ENCODE measurements at places on chromosomes 11 and 22.
A peak's percentile ranks its signal among the peaks of the same experiment; 100 is the strongest.

DNA sequence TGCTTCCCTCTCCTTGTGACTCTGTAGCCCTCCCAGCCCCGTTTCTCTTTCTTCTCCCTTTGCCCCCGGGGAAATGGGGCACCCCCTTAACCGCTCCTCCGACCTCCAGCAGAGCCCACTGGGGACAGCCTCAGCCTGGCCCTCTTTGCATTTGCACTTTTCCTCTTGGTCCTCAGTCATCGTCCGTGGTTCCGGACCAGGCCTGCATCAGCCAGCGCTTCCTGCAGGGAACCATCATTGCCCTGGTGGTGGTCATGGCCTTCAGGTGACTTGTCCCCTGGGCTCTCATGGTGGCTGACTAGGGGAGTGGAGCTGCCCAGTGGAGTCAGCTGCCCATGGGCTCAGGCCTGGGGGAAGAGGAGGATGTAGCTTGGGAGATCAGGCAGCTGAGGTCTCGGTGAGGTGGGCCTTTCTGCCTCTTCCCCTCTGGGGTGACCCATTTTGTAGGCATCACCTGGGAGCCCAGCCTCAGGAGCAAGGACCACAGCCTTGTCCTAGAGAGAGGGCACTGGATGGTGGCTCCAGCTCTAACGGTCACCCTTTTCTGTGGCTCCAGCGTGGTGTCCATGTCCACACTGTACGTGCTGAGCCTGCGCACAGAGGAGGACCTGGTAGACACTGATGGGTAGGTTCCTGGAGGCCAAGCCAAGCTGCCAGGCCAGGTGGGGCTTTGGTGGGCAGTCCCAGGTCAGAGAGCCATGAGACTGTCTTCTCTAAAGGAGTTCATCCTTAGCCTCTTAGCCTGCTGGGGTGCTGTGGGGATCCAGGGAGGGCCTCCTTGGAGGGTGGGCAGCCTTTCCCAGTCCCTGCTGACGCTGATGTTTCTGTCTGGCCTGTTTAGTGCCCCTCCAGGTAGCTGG, 12.5 kb downstream of the TMEM258 start:
- H3K27ac ChIP-seq: peak overlapping the region; percentile 77
- peaks cover 36% of the 10 kb centered on the region for H3K36me3 ChIP-seq
- H3K4me3 ChIP-seq: no peak overlapping the region
- no peak for DNase-seq

- H3K27ac ChIP-seq: no peak overlapping the region
- H3K4me3 ChIP-seq: no peak overlapping the region
- no peak for DNase-seq
- no peaks in the 10 kb centered on the region for H3K4me1 ChIP-seq
- H3K27me3 ChIP-seq: no peaks in the 10 kb centered on the region
- no peaks in the 10 kb centered on the region for H3K36me3 ChIP-seq
Observed at GRCh38 chr11:100536979-100537378, 150.1 kb upstream of the ARHGAP42 start.

GRCh38 chr11:132408877-132409276, 1038.5 kb downstream of the NTM start:
- no peak overlapping the region for H3K4me3 ChIP-seq
- DNase-seq: no peak
- no peaks in the 10 kb centered on the region for H3K36me3 ChIP-seq
- no peaks in the 10 kb centered on the region for H3K4me1 ChIP-seq

DNA sequence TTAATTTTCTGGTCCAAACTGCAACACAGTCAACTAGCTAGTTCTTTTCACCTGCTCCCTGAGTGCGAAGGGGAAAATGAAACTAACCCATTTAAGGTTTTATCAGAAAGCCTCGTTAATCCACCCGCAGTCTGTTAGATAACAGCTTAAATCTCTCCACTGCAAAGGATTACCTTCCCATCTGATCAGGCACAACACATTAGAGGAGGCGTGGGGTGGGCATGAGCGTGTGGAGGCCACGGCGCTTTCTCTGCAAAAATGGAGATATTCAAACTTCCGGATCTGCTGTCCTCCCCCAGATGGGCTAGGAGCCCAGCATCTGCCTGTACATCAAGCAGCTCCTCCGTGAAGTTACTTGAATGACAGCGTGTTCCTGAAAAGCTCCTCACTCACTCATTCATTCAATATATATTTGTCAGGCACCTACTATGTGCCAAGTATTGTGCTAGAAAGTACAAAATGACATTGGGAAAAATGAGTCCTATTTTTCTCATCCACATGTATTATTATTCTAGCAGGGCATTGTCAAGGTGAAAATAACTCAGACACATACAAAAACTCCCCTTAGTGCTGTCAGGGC, 13.5 kb upstream of the ANKK1 start:
- no peak for DNase-seq
- peaks cover 30% of the 10 kb centered on the region for H3K4me1 ChIP-seq
- H3K27me3 ChIP-seq: no peaks in the 10 kb centered on the region
- peak overlapping the region; percentile 63 for H3K27ac ChIP-seq
- H3K36me3 ChIP-seq: no peaks in the 10 kb centered on the region
- no peak overlapping the region for H3K4me3 ChIP-seq

DNA sequence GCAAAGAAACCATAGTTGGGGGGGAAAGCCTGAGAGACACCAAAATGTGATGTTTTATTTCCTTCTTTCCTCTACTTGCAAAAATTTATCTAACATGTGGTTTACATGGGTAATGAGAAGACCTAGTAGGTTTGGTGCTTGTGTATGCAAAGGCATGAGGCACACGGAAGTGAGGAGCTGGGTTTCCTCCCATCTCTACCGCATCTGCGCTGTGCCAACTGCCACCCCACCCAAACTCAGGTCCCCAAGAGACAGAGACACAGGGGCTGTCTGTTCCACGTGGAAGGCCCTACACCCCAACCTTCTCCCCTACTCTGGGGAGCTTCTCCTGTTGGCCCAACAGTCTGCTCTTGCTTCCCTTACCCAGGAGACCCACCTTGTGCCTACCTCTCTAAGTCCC, 4.8 kb downstream of the RTL6 start:
- H3K36me3 ChIP-seq: peaks cover 40% of the 10 kb centered on the region
- no peak overlapping the region for H3K4me3 ChIP-seq
- peaks cover 25% of the 10 kb centered on the region for H3K4me1 ChIP-seq
- no peak for DNase-seq

- H3K36me3 ChIP-seq: peaks cover 18% of the 10 kb centered on the region
- no peaks in the 10 kb centered on the region for H3K4me1 ChIP-seq
- no peak overlapping the region for H3K27ac ChIP-seq
- H3K27me3 ChIP-seq: no peaks in the 10 kb centered on the region
- DNase-seq: no peak
- no peak overlapping the region for H3K4me3 ChIP-seq
Observed at GRCh38 chr11:73019449-73019848, 122.7 kb downstream of the FCHSD2 start.

DNA sequence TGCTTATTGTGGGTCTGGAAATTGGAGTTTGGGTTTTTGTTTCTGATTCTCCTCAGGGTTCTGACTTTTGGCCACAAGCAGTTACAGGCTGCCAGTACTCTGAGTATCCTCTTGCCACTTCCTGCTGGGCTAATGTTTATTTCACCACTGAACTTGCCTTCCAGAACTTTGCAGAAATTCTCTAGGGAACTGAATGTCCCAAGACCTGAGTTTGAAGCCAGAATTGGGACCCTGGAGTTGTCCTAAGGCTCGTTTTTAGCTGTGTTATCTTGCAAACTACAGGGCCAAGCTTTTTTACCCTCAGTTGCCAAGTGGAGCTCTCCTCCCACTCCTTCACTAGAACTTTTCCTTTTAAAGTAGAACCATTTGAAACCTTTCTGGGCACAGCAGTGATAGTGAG, 89.9 kb downstream of the FAT3 start:
- H3K27me3 ChIP-seq: no peaks in the 10 kb centered on the region
- H3K36me3 ChIP-seq: no peaks in the 10 kb centered on the region
- H3K27ac ChIP-seq: no peak overlapping the region
- H3K4me3 ChIP-seq: no peak overlapping the region
- DNase-seq: no peak
- peaks cover 35% of the 10 kb centered on the region for H3K4me1 ChIP-seq

DNA sequence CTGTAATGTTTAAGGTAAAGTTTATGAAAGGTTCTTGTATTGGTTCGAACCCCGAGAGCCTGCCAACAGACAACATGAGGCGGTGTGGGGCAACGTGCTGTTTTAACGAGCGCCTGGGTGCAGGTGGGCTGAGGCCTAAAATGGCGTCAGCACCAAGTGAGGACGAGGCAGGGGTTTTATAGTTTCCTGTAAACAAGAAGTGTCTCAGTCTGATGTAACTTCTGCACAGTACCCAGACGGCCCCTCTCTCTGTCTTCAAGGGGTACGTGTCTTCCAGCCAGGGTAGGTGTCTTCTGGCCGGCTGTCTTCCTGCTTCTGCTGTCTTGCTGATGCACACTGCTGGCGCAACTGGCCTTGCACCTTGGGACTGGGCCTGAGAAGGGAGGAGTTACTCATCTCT, 2.7 kb downstream of the PPFIBP2 start:
- H3K4me3 ChIP-seq: peak overlapping the region; percentile 0
- no peak overlapping the region for H3K27ac ChIP-seq
- peaks cover 18% of the 10 kb centered on the region for H3K36me3 ChIP-seq
- H3K27me3 ChIP-seq: no peaks in the 10 kb centered on the region
- peaks cover 42% of the 10 kb centered on the region for H3K4me1 ChIP-seq
- no peak for DNase-seq

GRCh38 chr22:19287889-19288288, 3.6 kb downstream of the CLTCL1 start:
- no peak for DNase-seq
- H3K36me3 ChIP-seq: no peaks in the 10 kb centered on the region
- peaks cover 17% of the 10 kb centered on the region for H3K4me1 ChIP-seq

- H3K36me3 ChIP-seq: no peaks in the 10 kb centered on the region
- no peak overlapping the region for H3K27ac ChIP-seq
- H3K27me3 ChIP-seq: peaks cover 17% of the 10 kb centered on the region
Observed at GRCh38 chr22:32080904-32081303, 37.8 kb downstream of the SLC5A1 start.

GRCh38 chr11:26286472-26287066, 45.4 kb upstream of the ANO3 start:
- H3K27ac ChIP-seq: no peak overlapping the region
- no peaks in the 10 kb centered on the region for H3K36me3 ChIP-seq
- peaks cover 8% of the 10 kb centered on the region for H3K27me3 ChIP-seq
- peaks cover 9% of the 10 kb centered on the region for H3K4me1 ChIP-seq
- no peak for DNase-seq

- no peaks in the 10 kb centered on the region for H3K4me1 ChIP-seq
- H3K4me3 ChIP-seq: no peak overlapping the region
- no peak overlapping the region for H3K27ac ChIP-seq
Observed at GRCh38 chr22:24043958-24044357, 32.9 kb downstream of the CABIN1 start.

DNA sequence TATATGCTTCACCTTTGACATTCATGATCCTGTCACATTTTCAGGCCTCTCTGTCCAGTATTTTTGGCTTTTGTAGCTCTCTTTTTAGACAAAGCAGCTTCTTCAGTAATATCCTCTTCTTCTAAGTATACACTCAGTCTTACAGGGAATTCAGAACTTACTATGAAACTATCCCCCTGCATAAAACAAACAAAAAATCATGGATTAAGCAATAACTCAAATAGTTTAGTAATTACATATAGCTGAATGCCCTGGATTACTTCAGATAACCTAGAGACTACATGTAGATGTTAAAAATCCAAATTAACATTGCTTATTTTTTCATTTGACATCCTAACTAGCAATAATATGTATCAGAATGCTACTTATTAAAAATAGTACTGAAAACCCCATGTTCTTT, 5.2 kb downstream of the TAF1D start:
- H3K4me1 ChIP-seq: peaks cover 46% of the 10 kb centered on the region
- H3K27me3 ChIP-seq: no peaks in the 10 kb centered on the region
- H3K36me3 ChIP-seq: peaks cover 33% of the 10 kb centered on the region
- peak overlapping the region; percentile 85 for H3K27ac ChIP-seq
- no peak for DNase-seq
- H3K4me3 ChIP-seq: no peak overlapping the region

DNA sequence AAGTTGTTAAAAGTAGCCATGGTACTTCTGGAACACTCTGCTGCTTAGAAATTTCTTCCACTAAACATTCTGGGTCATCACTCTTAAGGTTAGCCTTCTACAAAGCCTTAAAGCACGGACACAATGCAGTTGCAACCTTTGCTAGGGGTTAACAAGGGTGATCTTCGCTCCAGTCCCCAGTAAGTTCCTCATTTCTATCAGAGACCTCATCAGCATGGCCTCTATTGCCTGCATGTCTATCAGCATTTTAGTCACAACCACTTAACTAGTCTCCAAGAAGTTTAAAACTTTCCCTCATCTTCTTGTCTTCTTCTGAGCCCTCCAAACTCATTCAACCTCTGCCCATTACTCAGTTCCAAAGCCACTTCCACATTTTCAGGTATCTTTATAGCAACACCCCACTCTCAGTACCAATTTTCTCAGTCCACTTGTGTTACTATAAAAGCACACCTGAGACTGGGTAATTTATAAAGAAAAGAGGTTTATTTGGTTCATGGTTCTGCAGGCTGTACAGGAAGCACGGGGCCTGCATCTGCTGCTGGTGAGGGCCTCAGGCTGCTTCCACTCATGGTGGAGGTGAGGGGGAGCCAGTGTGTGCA, 48.7 kb upstream of the TH start:
- no peak overlapping the region for H3K27ac ChIP-seq
- peaks cover 36% of the 10 kb centered on the region for H3K27me3 ChIP-seq
- H3K4me3 ChIP-seq: no peak overlapping the region
- no peaks in the 10 kb centered on the region for H3K4me1 ChIP-seq
- no peaks in the 10 kb centered on the region for H3K36me3 ChIP-seq

GRCh38 chr22:38313384-38313955, 3.8 kb downstream of the CSNK1E start:
- peak overlapping the region; percentile 99 for H3K27ac ChIP-seq
- peaks cover 55% of the 10 kb centered on the region for H3K4me1 ChIP-seq
- no peak for DNase-seq
- peaks cover 6% of the 10 kb centered on the region for H3K36me3 ChIP-seq
- H3K27me3 ChIP-seq: no peaks in the 10 kb centered on the region

DNA sequence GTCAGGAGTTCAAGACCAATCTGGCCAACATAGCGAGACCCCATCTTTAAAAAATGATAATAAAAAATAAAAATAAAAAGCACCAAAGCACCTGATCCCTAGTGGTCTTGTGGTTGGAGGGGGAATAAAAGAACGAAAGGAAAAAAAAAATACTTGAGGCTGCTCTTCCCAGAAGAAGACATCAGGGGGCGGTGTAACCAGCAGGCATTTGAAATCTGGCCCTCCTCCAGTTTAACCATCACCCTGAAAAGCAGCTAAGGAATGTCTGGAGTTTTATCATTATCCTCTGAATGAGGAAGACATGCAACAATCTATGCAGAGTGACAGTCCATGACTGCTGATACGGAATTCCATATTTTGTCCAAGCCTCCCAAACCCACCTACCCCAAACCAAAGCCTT, 5.6 kb upstream of the KCTD17 start:
- no peaks in the 10 kb centered on the region for H3K27me3 ChIP-seq
- H3K4me3 ChIP-seq: no peak overlapping the region
- H3K27ac ChIP-seq: no peak overlapping the region

Measured in mesothelial cell of epicardium (in vitro differentiated cells).